Stomach (tissue), 19 donors: ENCODE measurements at places on chromosomes 12 and 14.

GRCh38 chr12:45408729-45409114 is 192.8 kb downstream of the ANO6 start:
- H3K4me1 ChIP-seq: no peaks in the 10 kb centered on the region
- no peak overlapping the region for H3K4me3 ChIP-seq
- H3K36me3 ChIP-seq: peaks cover 8% of the 10 kb centered on the region
- DNase-seq: no peak
- H3K27ac ChIP-seq: no peak overlapping the region

- no peaks in the 10 kb centered on the region for H3K36me3 ChIP-seq
- no peak overlapping the region for H3K4me3 ChIP-seq
- no peak overlapping the region for H3K27ac ChIP-seq
- DNase-seq: no peak
These were observed 402.1 kb downstream of the ZFP36L1 start for GRCh38 chr14:68390741-68391140.

DNA sequence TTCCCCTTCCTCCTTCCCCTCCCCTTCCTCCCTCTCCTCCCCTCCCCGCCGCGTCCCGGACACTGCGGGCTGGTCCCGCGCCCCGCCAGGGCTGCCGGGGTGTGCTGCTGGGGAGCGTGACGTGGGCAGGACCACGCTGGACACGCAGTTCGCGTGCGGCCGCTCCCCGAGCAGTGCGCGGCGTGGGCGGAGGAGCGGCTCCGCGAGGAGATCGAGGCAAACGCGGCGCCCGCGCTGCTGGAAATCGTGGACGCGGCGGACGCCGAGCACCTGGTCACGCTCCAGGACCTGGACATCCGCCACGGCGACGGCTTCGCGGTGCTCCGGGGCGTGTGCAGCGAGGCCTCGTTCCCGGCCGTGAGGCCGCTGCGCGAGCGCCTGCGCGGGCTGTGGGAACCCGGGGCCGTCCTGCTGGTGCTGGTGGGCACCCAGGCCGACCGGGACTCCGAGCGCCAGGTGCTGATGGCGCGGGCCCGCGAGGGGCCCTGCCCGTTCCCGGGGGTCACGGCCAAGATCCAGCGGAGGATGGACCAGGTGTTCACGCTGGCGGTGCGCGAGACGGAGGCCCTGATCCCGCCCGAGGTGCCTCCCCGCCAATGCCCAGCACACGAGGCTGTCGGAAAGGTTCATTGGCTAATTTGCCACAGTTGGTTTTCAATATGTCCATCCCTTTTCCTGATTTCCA is 84.3 kb downstream of the TNFAIP2 start:
- H3K4me1 ChIP-seq: peaks cover 12% of the 10 kb centered on the region
- peak overlapping the region; percentile 89 for H3K27ac ChIP-seq
- peak overlapping the region; percentile 44 for H3K4me3 ChIP-seq
- peak; percentile 39 for DNase-seq

DNA sequence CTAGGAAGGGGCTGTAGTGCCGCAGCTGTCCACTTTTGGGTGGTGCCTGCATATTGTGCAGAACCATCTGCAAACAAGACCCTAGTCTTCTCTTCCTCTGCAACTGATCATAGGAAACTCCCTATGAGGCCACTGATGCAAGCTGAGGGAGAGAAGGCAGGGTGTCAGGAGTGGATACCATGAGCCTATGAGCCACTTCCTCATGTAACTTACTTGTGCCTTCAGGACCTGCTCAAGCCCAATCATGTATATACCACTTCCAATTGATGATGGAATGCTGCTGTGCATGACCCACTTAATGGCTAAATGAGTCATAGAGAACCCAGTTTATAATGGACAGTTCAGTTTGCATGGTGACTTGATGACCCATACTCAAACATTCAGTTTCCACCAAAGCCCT is 107.9 kb downstream of the ALG10B start:
- DNase-seq: no peak
- H3K27ac ChIP-seq: no peak overlapping the region
- H3K27me3 ChIP-seq: no peaks in the 10 kb centered on the region

DNA sequence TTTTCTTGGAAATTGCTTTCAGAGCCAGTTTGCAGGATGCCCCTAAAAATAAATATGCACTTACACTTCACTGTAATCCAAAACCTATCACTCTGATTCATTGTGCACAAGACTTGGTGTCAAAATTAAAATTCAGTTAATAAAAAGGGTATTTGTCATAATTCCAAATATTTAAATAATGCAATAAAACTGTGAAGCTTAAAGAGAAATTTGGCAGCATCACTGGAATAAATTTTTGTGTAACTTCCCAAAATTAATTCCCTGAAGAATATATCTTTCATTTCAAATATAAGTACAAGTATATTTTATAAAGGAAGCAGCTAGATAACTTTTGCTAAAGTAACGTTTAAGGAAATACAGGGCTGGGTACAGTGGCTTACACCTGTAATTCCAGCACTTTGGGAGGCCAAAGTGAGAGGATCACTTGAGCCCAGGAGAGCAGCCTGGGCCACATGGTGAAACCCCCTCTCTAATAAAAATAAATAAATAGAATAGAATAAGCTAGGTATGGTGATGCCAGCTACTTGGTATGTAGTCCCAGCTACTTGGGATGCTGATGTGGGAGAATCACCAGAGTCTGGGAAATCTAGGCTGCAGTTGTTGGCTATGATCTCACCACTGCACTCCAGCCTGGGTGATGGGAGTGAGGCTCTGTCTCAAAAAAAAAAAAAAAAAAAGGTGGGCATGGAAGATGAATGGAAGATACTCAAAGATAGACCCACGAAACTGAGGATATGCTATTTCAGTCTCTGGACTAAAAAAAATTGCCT is 233.8 kb downstream of the FBXL14 start:
- H3K4me1 ChIP-seq: no peaks in the 10 kb centered on the region
- H3K27me3 ChIP-seq: no peaks in the 10 kb centered on the region
- H3K36me3 ChIP-seq: no peaks in the 10 kb centered on the region

DNA sequence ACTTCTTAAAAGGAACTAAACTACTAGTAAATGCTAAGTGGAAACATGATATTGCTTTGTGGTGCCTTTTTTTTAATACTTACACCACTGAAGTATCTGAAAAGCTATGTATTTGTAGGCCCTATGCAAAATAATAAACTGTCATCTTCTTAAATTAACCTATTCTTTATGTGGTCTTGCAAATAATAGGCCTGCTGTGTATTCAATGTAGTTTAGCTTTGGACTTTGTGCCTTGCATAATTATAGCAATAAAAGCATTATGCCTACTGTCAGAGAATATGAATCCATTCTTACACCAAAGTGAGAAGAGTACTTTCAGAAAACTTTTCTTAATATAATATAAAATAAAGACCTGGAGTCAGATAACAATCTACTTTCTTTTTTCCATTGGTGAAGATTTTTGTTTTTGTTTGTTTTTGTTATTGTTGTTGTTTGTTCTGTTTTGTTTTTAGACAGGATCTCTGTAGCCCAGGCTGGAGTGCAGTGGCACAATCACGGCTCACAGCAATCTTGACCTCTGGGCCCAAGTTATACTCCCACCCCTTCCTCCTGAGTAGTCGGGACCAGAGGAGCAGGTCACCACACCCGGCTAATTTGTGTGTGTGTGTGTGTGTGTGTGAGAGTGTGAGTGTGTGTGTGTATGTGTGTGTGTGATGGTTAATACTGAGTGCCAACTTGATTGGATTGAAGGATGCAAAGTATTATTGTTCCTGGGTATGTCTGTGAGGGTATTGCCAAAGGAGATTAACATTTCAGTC is 213.8 kb downstream of the SLC6A15 start:
- no peaks in the 10 kb centered on the region for H3K27me3 ChIP-seq
- H3K4me3 ChIP-seq: no peak overlapping the region
- DNase-seq: no peak
- no peaks in the 10 kb centered on the region for H3K36me3 ChIP-seq

DNA sequence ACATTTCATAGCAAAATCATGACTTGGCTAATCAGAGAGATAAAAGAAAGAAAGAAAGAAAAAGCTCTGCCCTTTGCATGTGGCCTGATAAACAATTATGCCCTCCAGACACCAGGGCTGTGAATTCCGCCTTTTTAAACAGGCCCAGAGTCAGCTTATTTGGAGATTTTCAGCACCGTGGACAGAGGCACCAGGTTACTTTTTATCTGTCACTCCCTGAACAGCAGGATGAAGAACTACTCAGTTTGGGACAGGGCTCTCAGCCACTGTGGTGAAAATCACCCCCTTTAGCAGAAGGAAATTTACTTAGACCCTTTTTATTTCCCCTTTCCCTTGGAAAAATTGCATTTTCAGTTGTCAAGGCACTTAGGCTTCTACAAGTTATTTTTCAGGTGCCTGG is 359.9 kb downstream of the NRXN3 start:
- no peaks in the 10 kb centered on the region for H3K4me1 ChIP-seq
- no peaks in the 10 kb centered on the region for H3K27me3 ChIP-seq
- no peaks in the 10 kb centered on the region for H3K36me3 ChIP-seq
- DNase-seq: no peak
- no peak overlapping the region for H3K27ac ChIP-seq

GRCh38 chr14:99597911-99598600 is 6.0 kb downstream of the CCDC85C start:
- peak overlapping the region; percentile 80 for H3K27ac ChIP-seq
- peaks cover 6% of the 10 kb centered on the region for H3K27me3 ChIP-seq
- peak; percentile 27 for DNase-seq
- peaks cover 98% of the 10 kb centered on the region for H3K4me1 ChIP-seq

GRCh38 chr12:105281694-105282049 is 45.7 kb upstream of the APPL2 start:
- DNase-seq: peak; percentile 36
- no peaks in the 10 kb centered on the region for H3K36me3 ChIP-seq

- DNase-seq: no peak
- no peaks in the 10 kb centered on the region for H3K36me3 ChIP-seq
- H3K4me3 ChIP-seq: no peak overlapping the region
- no peaks in the 10 kb centered on the region for H3K4me1 ChIP-seq
These were observed 382.5 kb upstream of the TMTC1 start for GRCh38 chr12:30166006-30166795.

DNA sequence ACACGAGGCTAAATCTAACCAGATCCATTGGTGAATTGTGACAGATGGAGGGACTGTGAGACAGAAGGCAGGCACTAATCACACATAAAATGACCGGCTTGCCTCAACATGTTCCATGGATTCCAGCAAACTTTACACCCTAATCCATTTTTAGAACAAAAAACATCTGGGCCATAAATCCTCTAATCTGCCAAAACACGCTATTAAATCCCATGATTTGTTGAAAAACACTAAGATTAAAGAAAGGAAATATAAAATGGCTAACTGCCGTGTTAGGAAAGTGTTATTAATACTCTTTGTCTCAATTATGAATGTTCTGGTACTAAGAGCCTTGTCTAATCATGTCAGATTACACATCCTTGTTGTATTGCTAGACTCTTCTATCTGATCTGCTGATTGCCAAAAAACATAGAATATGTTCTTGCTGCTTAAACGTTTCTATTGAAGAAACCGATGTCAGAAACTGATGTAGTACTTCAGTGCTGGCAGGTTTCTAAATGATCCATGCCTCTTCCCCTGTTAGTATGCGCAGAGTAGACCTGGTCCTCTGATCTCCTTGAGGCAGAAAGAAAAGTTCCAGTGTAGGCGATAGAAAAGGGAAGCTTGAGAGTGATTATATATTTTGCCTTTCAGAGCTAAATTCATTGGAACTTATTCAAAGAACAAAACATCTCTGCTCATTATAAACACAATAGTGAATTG is 384.9 kb downstream of the SOX5 start:
- H3K4me1 ChIP-seq: no peaks in the 10 kb centered on the region
- H3K4me3 ChIP-seq: no peak overlapping the region
- H3K27ac ChIP-seq: no peak overlapping the region
- DNase-seq: no peak
- no peaks in the 10 kb centered on the region for H3K27me3 ChIP-seq

DNA sequence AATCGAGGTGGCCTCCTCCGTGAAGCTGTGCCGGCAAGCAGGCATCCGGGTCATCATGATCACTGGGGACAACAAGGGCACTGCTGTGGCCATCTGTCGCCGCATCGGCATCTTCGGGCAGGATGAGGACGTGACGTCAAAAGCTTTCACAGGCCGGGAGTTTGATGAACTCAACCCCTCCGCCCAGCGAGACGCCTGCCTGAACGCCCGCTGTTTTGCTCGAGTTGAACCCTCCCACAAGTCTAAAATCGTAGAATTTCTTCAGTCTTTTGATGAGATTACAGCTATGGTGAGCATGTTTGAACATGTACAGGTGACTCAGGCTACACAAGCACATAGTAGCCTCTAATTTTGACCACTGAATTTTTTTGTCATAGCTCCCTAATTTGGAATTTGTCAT is 59.7 kb downstream of the ATP2A2 start:
- H3K4me3 ChIP-seq: no peak overlapping the region
- peak overlapping the region; percentile 77 for H3K27ac ChIP-seq
- peaks cover 37% of the 10 kb centered on the region for H3K4me1 ChIP-seq
- no peak for DNase-seq

DNA sequence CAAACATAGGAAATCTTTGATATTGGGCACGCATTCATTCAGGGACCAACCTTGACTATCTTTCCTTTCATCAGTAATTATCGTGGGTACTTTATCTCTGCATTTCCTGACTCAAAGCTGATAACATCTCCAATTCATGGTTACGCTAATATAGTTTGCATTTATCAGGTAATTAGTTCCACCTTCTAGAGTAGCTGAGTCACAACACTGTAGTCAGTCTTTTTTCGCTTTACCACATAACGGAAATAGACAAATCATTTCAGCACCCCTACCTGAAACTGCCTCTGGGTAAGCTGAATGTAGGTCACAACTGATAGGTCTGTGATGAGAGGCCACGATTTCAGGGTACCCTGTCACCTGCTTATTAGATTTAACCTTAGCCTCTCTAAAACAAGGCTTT is 36.7 kb upstream of the IL22 start:
- H3K4me1 ChIP-seq: peaks cover 9% of the 10 kb centered on the region
- no peaks in the 10 kb centered on the region for H3K36me3 ChIP-seq
- no peak overlapping the region for H3K27ac ChIP-seq
- H3K4me3 ChIP-seq: no peak overlapping the region

DNA sequence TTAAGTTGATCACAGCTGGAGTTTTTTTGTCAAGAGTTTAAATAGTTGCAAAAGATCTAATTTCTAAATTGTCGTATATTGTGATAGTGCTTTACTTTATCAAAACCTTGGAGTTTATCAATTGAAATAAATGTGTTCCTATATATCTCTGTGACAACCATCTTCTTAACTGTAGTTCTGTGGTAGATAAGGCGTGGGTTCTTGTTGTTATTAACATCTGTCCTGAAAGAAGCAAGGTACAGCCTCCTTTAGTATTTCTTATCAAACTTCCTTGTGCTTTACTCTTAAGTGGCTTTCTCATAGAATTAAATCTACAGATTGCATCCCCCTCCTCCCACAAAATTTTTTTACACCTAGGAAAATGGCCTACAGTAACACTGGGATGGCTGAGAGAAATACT is 7.3 kb downstream of the SCYL2 start:
- no peaks in the 10 kb centered on the region for H3K27me3 ChIP-seq
- H3K4me1 ChIP-seq: peaks cover 50% of the 10 kb centered on the region
- H3K27ac ChIP-seq: no peak overlapping the region
- no peaks in the 10 kb centered on the region for H3K36me3 ChIP-seq
- DNase-seq: no peak
